ENCODE measurements at places on chromosomes 12 and 14.

DNA sequence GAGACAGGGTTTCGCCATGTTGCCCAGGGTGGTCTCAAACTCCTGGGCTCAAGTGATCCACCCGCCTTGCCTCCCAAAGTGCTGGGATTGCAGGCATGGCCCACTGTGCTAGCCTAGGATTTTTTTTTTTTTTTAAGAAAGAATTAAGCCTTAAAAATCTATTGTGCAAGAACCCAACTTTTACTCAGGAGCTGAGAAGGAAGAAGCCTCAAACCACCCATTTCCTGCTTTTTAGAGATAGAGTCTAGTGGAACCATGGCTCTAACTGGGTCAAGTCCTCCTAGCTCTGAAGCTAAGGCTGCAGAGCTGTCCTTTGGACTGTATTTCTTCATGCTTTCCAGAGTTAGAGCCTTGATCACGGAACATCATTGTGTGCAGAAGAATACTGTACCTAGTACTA is 1.3 kb upstream of the TSFM start:
- no peak for DNase-seq

DNA sequence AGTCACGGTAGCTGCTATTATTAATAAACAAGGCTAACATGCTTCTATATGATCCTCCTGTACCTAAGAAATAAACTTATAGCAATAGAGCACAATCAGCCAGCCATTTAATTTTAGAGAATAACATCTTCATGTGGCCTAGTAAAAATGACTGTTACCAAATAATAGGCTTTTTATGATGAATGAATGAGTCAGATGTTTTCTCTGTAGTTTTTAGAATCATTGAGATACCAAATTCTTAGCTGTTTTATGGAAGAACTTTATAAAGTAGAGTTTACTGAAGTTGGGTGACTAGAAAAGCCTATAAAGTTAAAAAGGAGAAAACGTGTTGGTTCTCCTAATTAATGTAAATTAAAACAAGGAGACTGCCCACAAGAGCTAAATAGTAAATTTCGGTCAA is 40.7 kb downstream of the WNK1 start:
- no peak for DNase-seq

DNA sequence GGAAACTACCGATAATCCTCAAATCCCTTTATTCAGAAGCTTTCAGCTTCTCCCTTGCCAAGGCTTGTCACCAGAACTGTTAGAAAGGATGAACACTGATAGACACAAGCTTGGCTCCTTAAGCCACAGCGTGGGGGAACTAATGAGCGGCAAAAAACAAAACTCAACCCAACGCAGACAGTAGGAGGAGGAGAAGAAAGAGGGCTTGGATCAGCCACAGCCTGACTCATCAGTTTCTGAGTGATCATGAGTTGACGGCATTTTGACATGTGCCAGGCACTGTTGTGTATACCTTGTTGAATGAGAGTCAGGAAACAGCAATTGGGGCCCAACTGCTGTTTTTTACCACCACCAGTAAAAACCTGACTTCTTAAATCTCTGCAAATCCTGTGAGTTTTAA is 23.7 kb downstream of the PLXNC1 start:
- DNase-seq = no peak

DNA sequence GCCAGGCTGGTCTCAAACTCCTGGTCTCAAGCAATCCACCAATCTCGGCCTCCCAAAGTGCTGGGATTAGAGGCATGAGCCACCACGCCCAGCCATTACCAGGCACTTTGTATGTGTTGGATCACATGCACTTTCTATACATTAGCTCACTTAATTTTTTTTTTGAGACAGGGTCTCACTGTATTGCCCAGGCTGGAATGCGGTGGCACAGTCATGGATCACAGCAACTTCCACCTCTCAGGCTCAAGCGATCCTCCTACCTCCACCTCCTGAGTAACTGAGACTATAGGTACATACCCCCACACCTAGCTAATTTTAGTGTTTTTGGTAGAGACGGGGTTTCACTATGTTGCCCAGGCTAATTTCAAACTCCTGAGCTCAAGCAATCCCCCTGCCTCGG is 203.0 kb upstream of the MYL2 start:
- DNase-seq = no peak

DNA sequence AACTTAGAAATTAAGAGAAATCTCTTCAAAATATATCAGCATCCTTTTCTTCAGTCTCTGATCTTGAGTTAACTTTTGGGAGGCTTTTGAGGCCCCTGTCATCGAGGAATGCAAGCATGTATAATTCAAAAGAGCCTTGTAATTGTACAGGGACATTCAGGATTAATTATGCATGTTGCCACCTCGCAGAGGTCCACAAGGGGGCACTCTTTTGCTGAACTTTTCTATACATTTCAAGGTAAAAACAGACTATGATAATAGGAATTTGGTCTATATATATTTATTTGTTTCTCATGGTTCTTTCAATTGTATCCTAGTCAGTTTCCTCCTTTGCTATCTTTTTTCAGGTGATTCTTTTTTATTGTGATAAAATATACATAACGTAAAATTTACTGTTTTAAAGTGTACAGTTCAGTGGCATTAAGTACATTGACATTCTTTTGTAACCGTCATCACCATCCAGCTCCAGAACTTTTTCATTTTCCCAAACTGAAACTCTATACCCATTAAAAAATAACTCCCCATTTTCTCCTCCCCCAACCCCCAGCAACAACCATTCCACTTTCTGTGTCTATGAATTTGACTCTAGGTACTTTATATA is 47.0 kb upstream of the SLC2A13 start:
- peak; percentile 31 for DNase-seq

GRCh38 chr12:31221551-31221945 is 104.4 kb downstream of the SINHCAF start:
- DNase-seq = no peak

GRCh38 chr14:19920021-19920657 is at the start of gene OR4K5:
Gene OR4K5 (plus strand): TSS chr14:19920607. CDS start chr14:19920607, 0 bp downstream.
- DNase-seq = no peak

DNA sequence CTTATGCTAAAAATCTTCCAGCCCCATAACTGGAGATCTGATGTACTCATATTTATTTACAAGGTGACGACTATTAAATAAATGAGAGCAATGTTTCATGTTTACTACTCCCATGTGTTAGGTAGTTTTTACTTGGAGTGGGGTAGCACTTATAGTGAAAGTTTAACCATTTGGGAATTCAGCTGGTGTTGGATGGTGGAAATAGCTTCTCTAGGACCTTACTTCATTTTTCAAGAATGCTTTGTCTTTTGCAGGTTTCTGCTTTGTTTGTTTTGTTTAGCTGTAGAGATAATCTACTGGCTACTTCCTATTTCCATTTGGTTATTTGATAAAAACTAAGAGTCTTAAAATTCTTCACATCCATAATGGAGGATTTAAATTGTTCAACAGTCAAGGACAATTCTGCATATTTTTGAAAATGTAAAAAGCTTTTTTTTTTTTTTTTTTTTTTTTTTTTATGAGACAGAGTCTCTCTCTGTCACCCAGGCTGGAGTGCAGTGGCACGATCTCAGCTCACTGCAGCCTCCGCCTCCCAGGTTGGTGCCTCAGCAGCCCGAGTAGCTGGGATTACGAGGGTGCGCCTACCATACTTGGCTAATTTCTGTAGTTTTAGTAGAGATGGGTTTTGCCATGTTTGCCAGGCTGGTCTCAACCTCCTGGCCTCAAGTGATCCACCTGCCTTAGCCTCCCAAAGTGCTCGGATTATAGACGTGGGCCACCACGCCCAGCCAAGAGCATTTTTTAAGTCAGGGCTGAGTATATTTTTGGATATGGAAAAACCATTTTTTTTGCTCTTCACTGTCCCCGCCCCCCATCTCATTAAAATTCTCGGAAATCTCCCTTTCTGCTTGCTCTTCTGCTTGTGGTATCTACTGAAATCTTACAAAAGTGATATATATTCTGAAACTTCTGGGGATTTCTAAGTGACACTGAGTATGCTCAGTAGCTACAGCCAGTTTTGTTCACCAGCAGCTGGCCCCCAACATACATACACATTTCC is 1.4 kb upstream of the ABCD2 start:
- DNase-seq = no peak

DNA sequence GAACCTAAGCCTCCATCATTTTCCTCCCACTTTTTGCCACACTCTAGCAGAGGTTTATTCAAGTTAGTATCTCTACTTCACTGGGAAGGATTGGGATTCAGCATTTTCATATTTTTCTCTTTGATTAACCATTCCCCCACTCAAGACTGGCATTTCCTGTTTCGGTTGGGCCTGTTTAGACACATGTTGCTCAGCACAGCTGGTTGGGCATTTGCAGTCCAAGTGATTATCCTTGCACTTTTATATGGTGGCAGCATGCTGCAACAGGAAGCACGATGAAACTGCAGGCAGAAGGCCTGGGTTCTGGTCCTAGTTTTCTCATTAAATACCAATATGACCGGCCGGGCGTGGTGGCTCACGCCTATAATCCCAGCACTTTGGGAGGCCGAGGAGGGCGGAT is 182.9 kb upstream of the GRIN2B start:
- no peak for DNase-seq

DNA sequence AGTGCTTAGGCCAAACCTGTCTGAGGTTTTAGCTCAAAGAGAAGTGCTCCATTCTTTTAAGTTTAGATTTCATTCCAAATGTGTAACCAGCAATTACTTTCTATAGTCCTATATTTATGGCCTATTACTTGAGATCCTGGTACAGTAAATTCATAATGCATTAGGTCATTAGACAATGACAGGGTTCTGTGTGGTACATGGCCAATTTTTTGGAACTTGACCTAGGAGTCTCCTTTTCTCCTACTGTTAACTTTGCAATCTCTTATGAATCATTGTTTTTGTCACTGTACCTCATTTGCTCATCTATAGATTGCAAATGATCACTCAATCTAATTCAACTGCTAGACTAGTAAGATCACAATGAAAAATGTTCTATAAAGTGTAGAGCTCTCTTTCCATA is 136.7 kb downstream of the PDE3A start:
- DNase-seq = no peak

GRCh38 chr12:29230800-29231560 is 81.9 kb downstream of the FAR2 start:
- no peak for DNase-seq

GRCh38 chr12:14803011-14803829 is at the start of the genes C12orf60 and WBP11:
Gene C12orf60 (plus strand): TSS chr12:14803670. CDS start chr12:14822936, 19,266 bp downstream.
Gene WBP11 (minus strand): TSS chr12:14803478. CDS start chr12:14801383, 2,095 bp downstream.
- DNase-seq = peak; percentile 98

GRCh38 chr14:68702135-68702534 is 90.7 kb downstream of the ZFP36L1 start:
- no peak for DNase-seq

DNA sequence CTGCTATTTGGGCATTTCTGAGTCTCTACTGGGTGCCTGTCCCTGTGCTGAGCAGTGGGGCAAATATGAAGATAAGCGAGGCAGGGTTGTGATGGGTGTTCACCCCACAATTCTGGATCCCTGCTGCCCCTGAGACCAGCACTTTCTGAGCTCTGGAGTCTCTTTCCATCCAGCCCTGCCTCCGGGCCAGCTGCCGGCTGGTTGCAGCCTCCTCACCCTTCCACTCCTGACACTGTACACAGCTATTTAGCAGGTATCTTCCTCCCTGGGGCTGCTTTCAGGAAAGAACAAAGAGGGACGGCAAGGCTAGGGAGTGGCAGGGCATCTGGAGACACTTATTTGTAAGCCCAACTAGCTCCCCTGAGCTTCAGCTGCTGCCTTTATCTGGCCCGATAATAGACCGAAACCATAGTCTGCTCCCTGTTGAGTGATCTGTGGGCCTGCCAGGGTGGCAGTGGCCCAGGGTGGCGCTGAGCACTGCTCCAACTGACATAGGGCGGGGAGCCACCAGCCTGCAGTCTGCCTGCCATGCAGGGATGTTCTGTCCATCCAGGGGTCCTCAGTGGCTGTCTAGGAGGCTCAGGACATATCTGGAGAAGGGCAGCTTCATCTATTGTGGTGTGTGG is 7.6 kb upstream of the KRT80 start:
- no peak for DNase-seq

- DNase-seq = peak; percentile 10
Observed at GRCh38 chr12:132208153-132208823, 64.0 kb downstream of the NOC4L start.

- no peak for DNase-seq
Observed at GRCh38 chr14:103763730-103764488, 48.3 kb downstream of the ZFYVE21 start.

DNA sequence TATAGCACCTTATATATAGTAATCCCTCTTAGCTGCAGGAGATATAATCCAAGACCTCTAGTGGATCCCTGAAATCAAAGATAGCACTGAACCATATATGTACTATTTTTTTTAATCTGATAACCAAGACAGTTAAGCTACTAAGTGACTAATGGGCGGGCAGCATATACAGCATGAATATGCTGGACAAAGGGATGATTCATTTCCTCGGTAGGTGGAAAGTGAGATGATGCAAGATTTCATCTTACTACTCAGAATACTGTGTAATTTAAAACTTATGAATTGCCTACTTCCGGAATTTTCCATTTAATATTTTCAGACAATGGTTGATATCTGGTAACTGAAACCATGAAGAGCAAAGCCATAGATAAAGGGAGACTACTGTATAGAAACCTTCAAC is 36.2 kb downstream of the PRMT8 start:
- no peak for DNase-seq

- DNase-seq = no peak
Observed at GRCh38 chr12:76920172-76921099, 41.6 kb upstream of the CSRP2 start.

DNA sequence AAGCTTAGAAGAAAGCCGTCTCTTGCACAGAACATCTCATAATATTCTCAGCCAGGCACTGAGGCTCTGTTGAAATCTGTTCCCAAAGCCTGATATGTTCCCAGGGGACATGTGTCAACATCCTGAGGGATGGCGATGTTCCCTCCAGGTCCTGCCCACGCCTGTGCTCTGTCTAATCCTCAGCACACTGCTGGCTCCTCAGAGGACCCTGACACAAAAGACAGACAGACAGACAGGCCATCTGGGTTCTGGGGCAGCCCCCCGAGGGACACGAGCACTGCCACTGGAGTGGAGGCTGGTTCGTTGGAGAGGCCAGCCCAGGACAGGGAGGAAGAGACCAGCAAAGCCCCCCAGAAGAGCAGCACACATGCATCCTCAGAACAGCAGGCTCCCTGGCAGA is 27.8 kb downstream of the CHGA start:
- no peak for DNase-seq

DNA sequence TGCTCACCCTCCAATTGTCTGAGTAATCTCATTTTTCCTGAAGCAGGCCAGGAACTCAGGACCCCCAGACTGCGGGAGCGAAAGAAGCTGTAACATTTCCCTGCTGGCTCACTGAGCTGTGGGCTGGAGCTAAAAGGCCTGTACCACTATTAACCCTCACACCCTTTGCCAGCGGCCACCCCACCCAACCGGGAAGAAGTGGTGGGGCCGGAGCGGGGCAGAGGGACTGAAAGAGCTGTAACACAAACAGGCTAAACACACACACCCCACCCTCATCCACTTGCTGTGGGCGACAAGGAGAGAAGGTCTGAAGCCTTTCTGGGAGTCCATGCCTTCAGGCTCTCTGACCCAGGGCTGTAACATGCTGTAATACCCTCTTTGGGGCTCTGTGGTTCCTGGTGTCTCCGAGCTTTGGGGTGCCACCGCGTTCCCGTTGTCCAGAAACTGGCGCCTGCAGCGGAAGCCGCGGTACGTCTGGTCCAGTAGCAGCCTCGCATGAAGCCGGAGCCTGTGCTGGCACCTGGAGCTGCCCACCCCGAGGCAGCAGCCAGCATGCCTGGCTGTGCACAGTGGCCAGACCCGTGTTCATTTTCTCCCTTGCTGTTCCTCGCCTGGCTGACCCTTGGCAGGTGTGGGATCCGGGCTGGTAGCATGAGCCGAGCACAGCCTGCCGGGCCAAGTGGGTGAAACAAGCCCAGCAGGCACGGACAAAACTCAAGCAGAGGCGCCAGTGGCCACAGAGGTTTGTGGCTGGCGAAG is 345.5 kb upstream of the MGAT4C start:
- DNase-seq = no peak

Measured in iPS-NIHi11 (cell line).